Nucleus accumbens (tissue), 56 donors: ENCODE measurements at places on chromosomes 6 and 20.

GRCh38 chr6:132708771-132709170, 5.1 kb downstream of the VNN1 start:
- DNase-seq = no peak

GRCh38 chr6:71452697-71453370, 164.2 kb downstream of the OGFRL1 start:
- no peak for DNase-seq

DNA sequence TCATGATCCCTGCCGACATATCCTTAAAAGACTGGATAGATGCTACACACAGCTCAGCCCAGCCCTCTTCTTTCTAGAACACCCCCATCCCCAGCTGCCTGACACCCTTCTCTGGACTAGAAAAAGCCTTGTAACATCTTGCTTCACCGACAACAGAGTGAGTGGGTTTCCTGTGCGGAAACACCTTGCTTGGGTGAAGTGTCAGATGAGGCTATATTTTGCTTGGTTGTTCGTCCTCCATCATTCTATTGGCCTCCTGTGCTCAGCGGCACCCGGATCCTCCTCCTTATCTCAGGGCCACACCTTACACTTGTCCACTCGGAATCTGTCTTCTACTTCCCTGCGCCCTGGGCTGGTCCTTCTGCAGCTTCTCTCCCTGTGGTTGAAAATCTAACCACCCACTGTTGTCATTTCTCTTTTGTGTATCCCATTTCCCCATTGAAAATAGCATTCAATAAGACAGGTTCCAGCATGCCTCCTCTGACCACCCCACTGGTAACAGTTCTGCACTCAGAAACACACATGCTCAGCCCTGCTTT, 101.3 kb upstream of the MLN start:
- no peak for DNase-seq

DNA sequence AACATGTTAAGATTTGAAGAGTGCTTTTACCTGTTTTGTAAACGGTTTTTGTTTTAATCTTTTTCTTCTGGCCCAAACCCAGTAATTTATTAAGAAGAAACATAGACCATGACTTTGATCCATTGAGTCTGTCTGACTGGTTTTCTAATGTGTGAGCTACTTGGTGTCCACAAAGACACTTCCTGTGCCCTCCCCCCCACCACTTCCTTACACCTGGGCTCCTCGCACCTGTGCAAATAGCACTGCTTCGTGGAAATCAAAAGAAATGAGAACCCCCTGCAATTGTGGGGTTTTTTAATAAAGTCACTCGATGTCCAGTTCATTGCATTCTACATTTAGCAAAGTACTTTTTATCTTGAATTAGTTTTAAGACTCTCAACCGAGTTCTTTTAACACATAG, 65.5 kb downstream of the SMOC2 start:
- no peak for DNase-seq

DNA sequence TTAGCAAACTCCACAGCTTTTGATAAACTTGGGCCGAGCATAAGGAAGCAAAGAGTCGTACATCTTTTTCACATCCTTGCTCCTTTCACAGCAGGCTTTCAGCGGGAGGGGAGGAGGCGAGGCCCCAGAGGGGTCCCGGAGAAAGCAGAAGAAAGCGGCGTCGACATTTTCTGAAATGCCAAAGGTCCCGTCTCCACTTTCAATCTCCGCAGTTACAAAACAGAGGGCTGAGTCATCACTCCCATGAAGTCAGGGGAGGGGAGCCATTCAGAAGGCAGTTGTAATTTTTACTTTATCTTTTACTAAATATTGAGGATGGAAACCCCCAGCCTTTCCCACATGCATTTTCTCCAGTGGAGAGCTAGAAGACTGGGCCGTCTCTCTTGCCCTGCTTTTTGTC, 174.2 kb upstream of the THBS2 start:
- no peak for DNase-seq

- no peak for DNase-seq
Measured at GRCh38 chr6:159089443-159089842, 44.7 kb upstream of the TAGAP start.

DNA sequence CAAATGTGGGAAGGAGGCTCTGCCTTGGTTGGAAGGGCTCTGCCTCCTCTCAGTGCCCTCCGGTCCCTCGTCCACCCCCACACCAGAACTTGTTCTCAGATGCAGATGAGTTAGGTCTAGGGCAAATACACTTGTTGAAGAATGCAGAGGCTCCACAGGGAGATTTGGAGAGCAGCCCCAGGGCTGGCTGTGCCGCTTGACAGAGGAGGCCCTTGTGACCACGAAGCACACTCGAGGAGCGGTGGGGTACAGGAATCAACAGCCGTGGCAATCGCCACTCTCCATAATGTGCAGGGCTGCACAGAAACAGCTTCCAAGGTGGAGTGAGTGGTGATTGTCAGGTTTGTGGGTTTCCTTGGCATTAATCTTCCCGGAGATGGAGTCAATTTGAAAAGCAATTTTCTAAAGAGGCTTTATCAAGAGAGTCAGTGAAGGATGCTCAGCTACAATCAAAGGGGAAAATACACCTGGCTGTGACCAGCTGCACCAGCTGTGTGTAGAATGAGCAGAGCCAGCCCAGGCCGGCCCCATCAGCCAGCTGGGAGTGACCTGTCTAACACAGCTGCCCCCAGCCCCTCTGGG, 59.5 kb downstream of the BFSP1 start:
- DNase-seq = no peak

- no peak for DNase-seq
Measured at GRCh38 chr6:166162599-166163342, 4.9 kb downstream of the TBXT start.

DNA sequence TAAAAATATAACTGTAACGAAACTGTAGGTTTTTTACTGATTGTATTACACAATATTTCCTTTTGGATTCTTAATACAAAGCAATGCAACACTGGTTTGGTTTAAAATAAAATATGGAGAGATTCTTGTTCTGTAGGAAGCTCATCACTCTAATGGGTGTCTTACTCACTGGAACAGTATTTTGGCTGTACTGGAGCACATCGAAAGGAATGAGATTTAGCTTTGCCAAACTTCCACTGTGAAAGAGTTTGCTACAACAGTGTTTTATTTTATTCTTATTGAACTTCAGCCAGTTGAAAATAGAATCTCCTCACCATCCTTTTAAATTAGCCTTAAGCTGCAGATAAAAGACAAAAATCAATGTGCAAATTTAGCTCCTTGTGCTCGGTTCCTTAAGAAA, 230.7 kb upstream of the QKI start:
- no peak for DNase-seq

DNA sequence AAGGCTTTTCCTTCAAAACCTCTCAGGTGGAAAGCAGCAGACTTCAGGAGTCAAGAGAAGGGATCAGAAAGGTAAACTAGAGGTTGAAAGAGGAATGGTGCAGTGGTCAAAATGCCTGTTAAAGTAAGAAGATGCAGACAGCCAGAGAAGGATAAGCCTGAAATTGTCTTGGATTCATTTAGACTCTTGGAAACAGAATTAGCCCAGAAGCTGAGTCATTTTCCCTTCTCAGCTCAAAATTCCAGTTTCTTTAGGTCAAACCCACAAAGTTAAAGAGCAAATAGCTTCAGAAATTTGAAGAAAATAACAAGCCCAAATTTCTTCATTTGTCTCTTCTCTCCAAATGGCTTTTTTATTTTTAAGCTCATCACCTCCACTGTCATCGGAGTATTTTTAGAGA, 73.9 kb downstream of the DHX35 start:
- DNase-seq = no peak

DNA sequence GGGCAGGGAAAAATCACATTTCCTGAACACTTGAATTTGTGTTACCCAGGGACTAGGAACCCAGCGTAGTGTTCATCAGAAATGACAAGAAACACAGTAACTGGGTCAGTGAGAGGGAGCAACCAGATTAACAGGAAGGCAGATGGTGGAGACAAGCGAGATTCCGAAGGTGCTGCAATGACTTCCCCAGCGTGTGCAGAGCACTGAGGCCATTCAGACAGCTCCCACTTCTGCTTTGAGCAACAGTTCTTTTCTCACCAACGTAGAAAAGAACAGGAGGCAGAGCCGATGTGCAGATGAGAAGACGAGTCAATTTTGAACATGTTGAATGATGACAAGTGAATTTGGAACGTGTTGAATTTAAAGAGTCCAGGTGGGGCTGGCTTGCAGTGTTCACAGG, 63.1 kb upstream of the IFNGR1 start:
- no peak for DNase-seq

DNA sequence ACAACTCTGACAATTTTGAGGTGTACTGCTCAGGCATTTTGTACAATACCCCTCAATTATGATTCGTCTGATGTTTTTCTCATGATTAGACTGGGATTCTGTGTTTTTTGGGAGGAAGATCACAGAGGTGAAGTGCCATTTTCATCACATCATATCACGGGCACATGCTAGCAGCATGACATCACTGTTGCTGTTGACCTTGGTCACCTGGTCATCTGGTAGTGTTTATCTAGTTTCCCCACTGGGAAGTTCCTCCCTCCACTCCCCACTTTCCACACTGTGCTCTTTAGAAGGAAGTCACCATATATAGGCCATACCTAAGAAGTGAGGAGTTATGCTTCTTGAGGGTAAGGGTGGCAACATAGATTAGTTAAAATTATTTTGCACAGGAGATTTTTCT, 20.8 kb downstream of the GCM2 start:
- DNase-seq = no peak

DNA sequence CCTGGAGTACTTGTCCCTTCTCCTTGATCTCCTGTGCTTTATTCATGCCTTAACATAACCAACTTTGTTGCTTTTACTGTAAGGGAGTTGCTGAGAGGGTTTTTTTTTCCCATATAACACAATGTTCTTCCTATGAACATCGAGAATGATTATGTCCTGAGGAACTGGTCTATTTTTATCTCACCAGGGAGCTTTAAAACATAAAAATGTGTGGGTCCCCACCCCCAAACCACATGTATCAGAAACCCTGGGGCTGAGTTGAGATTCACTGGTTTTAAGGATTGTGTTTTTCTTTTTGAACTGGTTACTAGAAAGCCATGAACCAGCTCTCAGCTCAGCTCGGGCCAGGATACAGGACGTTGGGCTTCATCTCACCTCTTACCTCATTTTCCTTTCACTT, 118.5 kb upstream of the JAG1 start:
- no peak for DNase-seq

- no peak for DNase-seq
Measured at GRCh38 chr6:150128425-150128824, 14.4 kb upstream of the PPP1R14C start.

DNA sequence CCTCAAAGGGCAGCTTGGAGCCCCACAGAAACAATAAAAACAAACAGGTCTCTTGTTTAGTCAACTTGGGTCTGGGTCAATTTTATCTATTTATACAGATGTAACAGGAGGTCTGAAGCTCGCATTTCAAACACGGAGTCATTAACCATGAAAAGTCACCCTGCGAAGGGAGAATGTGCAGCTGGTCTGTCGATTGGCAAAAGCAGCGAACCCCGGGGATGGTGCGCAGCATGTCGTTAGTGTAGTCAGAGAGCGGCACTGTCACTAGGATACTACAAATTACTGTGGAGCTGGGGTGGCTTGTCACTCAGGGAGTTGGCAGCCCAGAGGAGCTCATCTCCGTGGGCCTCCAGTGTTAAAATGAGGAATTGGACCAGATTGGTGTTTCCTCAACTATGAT, 190.4 kb upstream of the ARG1 start:
- no peak for DNase-seq

GRCh38 chr6:16363749-16364148, 125.4 kb downstream of the GMPR start:
- DNase-seq = no peak

GRCh38 chr6:75775219-75775618, 26.2 kb downstream of the MYO6 start:
- no peak for DNase-seq

DNA sequence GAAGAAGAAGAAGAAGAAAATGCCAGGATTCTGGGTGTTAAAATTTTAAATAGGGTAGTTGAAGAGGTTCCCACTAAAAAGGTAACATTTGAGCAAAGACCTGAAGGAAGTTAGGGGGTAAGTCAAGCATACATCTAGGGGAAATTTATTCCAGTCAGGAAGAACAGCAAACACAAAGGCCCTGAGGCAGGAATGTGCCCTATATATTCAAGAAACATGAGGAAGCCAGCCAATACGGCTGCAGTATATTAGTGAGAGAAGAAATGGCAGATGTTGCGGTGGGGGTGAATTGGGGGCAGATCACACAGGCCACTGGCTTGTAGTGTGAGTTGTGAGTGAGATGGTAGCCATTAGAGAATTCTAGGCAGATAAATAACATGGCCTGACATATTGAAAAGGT, 6.0 kb downstream of the ZNF76 start:
- no peak for DNase-seq
